Activated CD4-positive, CD25-positive, alpha-beta regulatory T cell treated with anti-CD3 and anti-CD28 coated beads, Interleukin-2, amount 50 U/mL, for 72 hours (primary cell): ENCODE measurements at places on chromosomes 5 and 9.

DNA sequence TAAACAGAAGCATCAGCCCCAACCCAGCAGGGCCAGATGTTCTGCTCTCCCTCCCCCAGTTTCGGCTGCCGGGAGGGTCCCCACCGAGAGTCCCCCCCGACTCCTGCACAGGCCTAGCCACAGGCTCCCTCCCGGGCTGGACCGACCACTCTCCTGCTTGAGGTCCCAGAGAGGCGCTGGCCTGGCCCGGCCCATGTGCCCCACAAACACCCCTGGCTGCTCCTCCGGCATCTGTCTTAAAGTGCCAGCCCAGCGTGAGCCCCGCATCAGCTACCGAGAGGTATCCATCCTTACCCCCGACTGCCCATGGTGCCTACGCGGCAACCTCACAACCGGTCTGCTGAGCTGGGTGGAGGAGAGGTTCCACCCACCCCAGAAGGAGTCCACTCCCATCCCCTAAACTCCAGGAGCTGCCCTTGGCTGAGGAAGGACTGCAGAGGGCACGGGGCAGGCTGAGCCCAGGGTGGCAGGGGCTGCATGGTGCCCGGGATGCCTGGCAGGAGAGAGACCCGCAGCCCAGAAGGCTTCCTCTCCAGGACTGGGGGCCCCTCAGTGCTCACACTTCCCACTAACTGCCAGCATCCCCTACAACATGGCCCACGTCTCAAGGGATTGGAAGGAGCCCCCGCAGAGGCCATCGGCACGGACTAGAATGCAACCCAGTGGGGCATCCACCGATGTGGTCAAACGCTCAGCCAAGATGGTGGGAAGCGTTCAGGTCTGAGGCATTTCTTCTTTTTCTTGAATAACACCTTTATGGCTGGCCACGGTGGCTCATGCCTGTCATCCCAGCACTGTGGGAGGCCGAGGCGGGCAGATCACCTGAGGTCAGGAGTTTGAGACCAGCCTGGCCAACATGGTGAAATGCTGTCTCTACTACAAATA, 15.6 kb upstream of the EGFL7 start:
- DNase-seq: no peak

DNA sequence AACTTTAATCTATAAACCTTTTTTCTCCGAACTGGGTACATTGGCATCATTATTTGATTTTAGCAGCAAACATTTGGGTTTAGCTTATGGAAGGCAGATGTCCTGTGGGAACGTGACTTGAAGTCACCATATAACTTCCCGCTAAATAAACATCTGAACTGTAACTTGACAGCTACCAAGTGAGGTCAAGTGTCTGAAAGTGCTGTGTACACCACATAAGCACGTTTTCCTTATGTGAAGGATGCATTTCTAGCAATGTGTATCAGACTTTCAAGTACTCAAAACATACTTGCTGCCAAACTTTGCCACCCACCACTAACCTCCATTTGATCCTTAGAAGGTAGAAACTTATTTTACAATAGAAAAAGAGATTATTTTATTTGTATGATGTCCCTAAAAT, 35.7 kb downstream of the SLC1A3 start:
- no peak for DNase-seq

DNA sequence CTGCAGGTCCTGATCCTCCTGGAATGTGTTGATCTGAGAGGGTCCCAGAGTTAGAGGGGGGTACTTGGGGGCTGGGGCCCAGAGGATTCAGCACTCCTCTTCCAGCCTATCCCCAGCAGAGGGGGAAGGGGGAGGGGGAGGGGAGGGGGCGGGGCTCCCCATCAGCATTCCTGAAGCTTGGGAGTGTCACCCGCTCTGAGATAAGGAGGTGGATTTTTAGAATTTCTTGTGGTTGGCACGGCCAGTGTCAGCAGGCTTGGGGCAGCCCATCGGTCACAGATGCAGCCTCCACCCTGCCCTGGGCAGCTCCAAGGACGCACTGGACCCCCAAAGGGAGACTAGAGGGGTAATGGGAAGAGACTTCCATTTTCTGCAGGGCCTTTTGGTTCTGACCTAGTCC, 5.3 kb downstream of the FGF18 start:
- DNase-seq: no peak

- DNase-seq: no peak
Observed at GRCh38 chr5:137273511-137273910, 225.6 kb downstream of the SPOCK1 start.

- DNase-seq: no peak
Observed at GRCh38 chr5:176134529-176135223, 103.5 kb upstream of the SIMC1 start.

DNA sequence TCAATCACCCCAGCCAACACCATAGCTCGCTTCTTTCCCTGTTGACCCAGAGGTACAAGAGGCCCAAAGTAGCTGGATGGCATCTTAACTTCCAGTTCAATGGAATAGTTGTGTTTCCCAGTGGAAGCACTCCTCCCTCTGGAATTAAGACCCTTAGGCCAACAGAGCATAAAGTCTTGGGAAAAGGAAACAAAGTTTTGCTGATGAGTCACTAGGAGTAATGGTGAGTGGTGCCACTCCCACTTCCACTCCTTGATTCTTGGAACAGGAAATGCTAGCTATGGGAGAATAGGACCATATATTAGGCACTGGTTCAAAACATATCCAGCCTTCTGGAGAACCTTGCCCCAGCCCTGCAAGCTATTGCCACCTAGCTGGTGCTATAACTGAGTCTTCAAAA, 44.7 kb upstream of the LMX1B start:
- DNase-seq: no peak

- DNase-seq: no peak
Observed at GRCh38 chr5:156385416-156385815, 58.5 kb downstream of the SGCD start.

- no peak for DNase-seq
Observed at GRCh38 chr5:122351416-122352157, 39.5 kb downstream of the SNCAIP start.

- peak; percentile 51 for DNase-seq
Observed at GRCh38 chr5:151222790-151223446, 974 bp downstream of the CCDC69 start.

- DNase-seq: no peak
Observed at GRCh38 chr9:135023088-135023785, 64.2 kb upstream of the OLFM1 start.

DNA sequence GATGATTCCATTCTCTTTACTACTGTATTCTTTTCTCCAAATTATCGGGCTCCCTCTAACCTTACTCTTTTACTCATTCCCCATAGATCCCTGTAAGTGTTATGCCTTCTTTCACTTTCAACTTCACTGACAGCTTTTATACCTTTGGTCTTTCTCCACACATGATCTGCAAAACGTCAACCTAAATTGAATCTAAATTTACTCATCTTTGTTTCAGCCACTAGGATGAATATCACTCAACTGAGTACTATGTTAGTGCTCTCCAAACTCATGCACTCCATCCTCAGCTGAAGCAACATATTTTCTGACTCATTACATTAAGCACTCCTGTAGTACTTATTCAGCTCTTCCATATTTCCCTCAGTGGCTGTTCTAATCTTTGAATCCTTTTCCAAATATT, 133.4 kb downstream of the ADAMTS19 start:
- no peak for DNase-seq

GRCh38 chr9:95055851-95056551, 261.5 kb downstream of the FANCC start:
- no peak for DNase-seq

GRCh38 chr9:93942161-93942560, 13.0 kb downstream of the BARX1 start:
- no peak for DNase-seq

GRCh38 chr5:37915097-37915736, 75.4 kb upstream of the GDNF start:
- DNase-seq: no peak

DNA sequence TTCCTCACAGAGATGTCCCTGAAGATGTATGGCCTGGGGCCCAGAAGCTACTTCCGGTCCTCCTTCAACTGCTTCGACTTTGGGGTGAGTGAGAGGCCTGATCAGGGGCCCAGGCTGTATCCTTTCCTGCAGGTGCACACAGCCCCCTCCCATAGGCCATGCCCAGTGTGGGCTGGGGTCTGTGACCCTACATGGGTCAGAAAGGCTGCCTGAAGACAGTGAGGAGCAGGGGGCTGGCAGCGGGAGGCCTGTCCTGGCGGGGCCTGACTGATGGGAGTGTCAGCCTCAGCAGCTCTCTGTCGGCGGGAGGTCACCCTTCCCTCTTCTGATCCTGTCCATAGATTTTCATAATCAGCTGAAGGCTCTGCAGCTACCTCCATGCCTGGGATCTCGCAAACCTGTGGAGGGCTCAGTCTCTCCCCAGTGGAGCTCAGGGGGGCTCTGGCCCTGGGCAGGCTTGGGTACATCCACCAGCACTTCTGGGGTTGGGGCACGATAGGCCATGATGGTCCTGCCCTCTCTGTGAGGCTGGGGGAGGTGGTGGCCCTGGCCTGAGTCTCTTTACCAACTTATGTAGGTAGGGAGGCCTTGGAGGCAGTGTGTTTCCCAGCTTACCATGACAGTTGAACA, 98.5 kb downstream of the CACNA1B start:
- DNase-seq: no peak

- no peak for DNase-seq
Observed at GRCh38 chr9:136387217-136387616, 12.8 kb downstream of the SNAPC4 start.
